ENCODE measurements at places on chromosomes 4 and X.

GRCh38 chrX:150036641-150037040 lies 98.3 kb upstream of the EOLA2 start:
- no peak for DNase-seq

DNA sequence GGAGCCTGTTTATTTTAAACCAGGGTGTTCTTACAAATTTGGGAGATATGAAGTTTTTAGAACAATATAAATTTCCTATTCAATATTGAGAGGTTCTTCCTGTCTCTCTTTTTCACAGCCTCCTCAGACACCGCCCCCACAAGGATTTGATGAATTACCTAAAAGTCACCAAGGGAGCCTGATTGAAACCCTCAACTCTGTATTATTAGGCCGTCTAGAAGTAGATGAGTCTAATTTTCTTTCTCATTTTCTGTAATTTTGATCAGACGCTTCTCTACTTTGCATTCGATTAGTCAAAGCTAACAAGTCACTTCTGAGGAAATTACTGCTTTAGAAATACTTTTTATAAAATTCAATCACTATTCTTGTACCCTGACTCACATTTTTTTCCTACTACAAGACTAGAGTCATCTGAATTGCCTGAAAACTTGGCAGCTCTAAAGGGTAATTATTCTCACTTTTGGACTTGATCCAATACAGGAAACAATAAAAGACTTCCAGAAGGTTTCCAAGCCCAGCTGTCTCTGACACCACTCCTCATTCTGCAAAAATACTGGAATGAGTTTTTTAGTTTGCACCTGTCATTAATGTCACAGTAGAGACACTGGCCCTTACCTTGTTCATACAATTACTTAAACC lies 111.2 kb downstream of the ELOVL6 start:
- DNase-seq: no peak

DNA sequence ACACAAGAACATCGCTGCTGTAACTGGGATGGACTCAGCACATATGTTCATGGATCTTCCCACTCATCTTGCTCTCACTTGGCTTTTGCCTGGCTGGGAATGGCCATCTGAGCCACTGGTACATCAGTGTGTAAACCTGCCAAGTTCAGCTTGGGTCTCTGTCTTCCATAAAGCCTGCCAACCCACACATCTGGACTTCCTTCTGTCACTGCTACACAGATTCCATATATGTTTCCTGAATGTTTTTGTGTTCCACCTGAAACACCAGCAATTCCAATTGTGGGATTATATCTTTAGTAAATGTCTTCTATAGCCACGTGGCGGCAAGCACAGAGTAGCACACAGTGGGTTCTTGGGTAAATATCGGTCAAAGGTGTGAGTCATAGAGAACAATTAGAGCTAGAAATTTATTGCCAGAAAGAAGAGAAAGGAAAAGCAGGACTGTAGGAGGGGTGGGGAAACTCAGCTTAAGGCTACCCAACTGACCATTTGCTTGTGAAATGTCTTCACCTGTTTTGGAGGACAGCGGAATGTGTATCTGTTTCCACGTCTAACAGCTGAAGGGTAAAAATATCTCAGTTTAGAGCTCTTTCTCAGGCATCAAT lies 125.9 kb downstream of the MFAP3L start:
- DNase-seq: no peak

DNA sequence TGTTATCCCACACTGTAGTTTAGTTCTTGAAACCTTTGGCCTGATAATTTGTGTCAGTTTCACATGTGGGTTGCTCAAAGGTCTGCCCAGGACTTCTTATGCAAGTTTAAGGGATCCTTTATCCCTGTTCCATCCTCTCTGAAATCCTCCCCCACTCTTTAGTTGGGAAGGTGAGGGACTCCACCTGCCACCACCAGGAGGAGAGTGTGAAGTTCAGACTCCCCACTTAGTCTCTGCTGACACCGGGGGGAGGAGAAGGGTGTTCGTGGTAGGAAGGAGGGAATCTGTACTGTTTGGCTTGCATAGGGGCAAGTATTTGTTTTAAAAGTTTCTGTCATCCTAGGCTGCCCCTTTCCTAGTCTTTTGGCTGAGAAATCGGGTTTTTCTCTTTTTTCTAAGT lies 211.8 kb downstream of the PPP4R3C start:
- DNase-seq: no peak

DNA sequence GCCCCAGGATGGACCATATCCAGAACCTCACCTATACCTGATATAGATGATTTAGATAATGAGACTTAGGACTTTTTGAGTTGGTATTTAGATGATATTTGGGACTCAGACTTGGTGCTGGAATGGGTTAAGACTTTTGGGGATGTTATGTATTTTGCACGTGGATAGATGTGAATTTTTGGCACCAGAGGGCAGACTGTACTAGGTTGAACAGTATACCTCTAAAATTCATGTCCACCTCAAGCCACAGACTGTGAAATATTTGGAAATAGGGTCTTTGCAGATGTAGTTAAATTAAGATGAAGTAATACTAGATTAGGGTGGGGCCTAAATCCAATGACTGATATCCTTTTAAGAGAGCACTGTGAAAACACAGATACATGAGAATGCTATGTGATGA lies 15.6 kb downstream of the RBM41 start:
- DNase-seq: no peak

- no peak for DNase-seq
Observed at GRCh38 chr4:184237612-184238011, 19.9 kb upstream of the ENPP6 start.

GRCh38 chrX:111167334-111167733 lies 71.3 kb downstream of the PAK3 start:
- DNase-seq: no peak

DNA sequence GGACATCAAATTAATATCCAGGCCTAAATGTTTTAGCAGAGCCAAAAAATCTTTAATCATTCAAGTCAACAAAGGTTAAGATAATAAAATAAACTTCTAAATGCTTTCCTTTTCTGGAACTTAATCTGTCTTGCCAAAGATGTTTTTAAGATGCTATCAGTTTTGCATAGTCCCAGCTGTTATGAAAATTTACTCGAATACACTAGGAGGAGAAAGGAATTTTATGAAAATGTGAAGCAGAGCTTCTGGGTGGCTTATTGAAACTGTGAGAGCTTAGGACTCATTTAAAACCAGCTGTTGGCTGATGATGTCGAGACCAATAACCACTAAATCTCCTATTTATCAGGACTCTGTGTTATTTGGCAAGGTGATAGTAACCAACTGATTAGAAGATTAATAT lies 202.2 kb upstream of the ETNPPL start:
- DNase-seq: no peak

- no peak for DNase-seq
Observed at GRCh38 chr4:165866019-165866650, 6.9 kb upstream of the TLL1 start.

DNA sequence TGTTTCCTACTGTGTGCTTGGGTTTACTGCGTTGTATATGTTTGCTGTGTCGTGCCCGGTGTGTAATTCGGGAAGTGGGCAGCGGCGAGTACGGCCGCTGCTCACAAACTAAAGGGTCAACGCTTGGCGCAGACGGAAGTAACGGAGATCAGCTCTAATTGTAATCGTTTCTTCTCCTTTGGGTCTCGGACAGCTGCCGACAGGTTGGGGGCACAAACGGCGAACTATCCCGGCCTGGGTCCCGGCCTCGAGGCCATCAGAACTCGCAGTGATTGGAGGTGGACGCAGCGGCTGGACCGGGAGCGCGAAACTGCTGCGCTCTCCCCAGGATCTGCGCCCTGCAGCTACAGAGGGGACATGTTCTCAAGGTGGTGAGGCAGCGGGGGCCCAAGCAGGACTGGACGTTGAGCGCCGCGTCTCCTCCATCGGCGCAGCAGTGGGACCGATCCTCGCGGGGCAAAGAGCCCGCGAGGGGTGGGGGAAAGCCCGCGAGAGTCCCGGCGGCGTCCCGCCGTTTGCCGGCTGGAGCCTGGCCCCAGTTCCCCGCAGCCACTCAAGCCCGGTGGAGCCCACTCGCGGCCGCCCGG lies 516 bp upstream of the ZIC3 start:
- no peak for DNase-seq

- no peak for DNase-seq
Observed at GRCh38 chr4:139540161-139540560, 15.9 kb downstream of the SETD7 start.

DNA sequence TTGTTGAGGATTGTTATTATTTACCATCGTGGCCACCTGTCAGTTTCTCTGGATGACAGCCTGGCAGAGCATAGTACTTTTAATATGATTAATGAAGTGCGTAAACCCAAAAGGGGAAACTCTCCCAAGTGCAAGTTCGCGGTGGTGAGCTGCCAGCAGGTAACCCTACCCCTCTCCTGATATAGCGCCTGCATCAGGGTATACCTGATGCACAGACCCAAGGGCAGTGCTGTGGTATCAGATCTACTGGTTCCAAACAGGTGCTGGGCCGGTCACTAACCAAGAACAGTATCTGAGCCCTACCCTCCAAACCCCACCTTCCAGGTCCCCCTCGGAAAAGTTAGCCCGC lies 1.6 kb downstream of the RNF150 start:
- no peak for DNase-seq

GRCh38 chr4:51907006-51907669 lies 64.2 kb downstream of the DCUN1D4 start:
- DNase-seq: no peak

DNA sequence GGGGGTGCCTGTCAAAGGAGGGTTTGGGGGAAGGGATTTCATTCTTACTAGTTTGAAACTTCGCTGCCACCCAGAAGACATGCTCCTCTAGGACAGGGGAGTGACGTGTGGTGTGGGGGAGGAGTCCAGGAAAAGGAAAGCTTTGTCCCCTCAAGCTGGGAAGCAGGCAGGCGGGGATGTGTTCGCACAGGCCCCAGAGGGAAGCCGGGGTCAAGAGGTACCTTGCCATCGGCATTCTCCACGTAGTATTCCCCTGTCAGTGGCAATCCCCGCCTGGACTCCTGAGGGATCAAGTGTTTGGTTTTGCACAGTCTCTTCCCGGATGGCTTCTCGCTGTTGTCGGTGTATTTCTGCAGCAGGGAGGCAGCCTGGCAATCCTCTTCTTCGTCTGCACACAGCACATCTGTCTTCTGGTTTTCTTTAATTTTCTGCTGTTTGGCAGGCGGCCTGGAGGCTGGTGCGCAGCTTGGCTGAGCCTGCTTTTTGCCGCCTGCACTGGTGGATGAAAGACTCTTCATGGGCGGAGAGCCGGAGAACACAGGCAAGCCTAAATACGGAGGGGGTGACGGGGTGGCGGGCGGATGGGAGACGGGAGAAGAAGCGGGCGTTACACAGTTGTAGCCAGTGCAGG lies 35.1 kb downstream of the BCOR start:
- DNase-seq: peak; percentile 50

GRCh38 chr4:112431158-112431557 lies 84.8 kb downstream of the NEUROG2 start:
- DNase-seq: no peak

- peak; percentile 23 for DNase-seq
Observed at GRCh38 chrX:20530406-20530921, 263.8 kb upstream of the RPS6KA3 start.

- no peak for DNase-seq
Observed at GRCh38 chrX:3370656-3371055, 24.2 kb upstream of the MXRA5 start.

DNA sequence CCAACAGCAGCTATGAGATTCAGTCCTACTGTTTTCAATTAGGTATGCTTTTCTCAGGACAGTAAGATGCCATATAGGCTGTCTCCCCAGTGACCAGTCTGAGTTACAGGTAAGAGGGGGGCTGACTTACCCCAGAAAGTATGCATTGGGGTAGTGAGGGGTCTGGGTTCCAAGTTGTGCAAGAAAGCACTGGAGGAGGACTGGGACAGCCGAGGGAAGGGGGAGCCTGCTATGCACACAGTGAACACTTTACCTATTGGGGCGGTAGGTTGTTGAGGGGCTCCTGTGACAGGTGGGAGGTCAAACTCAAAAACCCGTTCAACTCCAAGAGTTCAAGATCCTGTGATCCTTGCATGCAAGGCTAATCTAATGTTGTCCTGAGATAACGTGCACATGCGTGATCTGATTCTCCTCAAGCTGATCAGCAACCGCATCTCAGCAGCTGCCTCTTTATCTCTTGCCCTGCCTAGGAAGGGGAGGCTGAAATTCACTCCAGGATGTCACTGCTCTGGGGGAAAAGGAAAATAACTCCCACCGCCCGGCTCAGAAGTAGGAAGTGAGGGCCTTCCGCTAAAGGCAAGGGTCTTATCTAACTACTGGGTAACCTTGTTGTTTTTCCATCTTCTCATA lies 108.8 kb upstream of the KIT start:
- DNase-seq: no peak

DNA sequence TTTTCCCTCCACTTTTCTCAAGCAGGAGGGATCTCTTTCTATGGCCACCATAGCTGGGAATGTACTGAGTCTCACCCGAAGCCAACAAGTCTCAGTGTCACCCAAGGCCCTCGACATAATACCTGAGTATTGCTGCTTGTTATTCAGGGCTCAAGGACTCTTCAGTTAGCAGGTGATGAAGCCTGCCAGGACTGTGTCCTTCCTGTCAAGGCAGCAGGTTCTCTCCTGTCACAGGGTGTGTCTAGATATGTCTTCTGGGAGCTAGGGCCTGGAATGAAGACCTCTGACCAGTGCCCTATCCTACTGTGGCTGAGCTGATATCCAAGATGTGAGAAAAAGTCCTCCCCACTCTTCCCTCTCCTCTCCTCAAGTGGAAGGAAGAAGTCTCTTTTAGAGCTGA lies 391.0 kb upstream of the DIPK2B start:
- DNase-seq: no peak

- peak; percentile 11 for DNase-seq
Observed at GRCh38 chr4:87270144-87270543, 49.7 kb upstream of the KLHL8 start.

GRCh38 chr4:15331930-15332329 lies 95.9 kb upstream of the C1QTNF7 start:
- no peak for DNase-seq

DNA sequence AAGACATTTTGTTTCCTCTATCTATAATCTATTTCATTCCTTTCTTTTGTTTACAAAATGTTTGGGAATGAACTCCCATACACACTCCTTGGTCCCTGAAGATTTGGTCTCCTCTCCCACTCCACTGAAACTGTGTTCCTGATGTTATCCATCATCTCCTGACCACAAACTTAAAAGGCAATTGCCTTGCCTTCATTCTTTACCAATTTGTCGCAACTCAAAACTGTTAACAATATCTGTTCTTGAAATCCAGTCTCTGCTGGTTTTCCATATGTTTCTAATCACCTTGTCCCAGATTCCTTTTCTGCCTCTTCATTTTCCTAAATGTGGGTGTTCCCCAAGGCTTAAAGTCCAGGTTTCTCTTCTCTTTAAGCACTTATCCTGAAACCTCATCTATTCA lies 262.2 kb upstream of the TTC29 start:
- no peak for DNase-seq

DNA sequence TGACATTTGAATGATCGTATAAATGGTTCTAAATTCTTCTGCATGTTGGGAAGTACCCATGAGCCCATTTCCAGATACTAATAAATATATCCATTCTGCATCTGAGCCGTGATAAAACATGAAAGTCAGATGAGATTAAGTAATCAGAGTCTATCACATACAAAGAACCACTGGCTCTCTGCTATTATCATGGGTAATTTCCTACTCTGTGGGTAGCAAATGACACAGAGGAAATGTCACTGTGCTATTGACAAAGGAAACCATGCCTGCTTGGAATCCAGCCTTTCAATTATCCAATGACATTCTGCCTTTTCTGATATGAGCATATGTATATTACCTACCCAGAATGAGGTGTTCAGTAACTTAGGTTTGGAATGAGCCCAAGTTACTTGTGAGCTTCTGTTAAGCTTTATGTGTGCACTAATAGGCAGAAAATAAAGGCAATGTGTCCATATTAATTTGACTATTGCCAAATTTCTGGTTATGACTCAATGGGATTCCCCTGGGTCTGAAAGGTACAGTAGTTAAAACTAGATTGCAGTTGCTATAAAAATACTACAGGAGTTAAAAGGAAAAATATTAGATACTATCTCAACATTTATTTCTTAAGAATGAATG lies 238.7 kb upstream of the KCNIP4 start:
- no peak for DNase-seq
